Activated naive CD4-positive, alpha-beta T cell (primary cell): ENCODE measurements at places on chromosomes 6 and 20.

DNA sequence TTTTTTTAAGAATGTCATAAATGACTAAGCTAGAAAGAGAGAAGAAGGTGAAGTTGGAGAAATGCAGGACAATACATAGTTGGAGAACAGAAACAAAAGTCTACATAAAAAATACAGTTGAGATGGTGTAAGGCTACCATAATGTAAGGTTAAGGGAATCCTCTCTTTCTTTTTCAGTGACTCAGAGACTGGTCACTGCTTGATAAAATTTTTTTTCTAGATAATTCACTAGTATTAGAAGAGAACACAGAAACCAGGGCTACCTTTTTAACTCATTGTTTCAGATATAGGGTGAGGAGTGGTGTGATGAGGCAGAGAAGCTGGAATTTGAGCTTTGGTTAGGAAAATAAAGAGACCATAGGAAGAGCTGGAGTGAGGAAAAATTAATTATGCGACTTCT is 18.2 kb upstream of the EDN1 start:
- DNase-seq = no peak

DNA sequence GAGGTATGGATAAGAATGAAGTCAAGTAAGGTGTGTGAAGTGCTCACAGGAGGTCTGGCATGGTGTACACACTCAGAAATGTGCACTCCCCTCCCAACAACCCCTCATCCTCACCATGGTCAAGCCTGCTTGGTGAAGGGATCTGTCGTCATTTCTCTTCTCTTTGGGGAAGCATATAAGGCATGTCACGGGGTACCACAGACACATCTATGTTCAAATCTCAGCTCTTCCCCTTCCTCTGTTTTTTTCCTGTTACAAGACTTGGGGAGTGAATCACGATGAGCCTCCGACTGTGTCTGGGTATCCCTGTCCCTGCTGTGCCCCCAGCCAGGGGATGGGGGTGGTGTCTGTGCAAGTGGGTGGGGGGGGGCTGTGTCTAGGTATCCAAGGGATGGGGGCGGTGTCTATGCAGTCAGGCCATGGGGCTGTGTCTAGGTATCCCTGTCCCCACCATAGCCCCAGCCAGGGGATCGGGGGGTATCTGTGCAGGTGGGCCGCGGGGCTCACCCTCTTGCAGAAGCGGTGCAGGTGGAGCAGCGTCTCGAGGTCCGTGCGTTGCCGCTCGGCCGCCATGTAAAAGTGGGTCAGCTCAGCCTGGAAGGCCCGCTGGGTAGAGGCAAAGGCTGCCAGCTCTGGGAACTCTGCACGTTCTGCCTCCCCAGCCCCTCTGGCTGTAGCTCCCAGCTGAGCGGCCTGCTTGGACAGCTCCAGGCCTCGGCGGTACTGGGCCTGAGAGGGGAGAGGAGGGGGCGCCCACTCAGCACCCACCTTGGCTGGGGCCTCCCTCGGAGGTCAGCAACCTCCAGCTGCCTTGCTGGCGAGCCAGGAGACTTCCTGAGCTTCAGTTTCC is 43.6 kb downstream of the KIAA1755 start:
- DNase-seq = no peak

DNA sequence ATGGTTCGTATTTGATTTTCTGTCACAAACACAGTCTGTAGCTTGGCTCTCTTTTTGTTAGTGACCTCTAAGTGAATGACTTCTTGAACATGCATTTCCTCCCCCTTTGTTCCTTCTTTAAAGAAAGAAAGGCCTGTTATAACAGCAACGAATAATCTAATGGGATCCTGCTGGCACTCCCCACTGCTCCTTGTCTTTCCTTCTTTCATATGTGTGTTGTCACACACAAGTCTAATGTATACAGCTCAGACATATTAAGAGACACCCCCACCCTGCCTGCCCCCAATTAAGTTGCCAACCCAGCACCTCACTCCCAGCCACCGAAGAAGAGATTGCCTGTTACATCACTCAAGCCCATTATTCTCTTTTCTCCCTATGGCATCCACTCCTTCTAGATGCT is 4.9 kb upstream of the SAMD5 start:
- no peak for DNase-seq

GRCh38 chr6:113662688-113663333 is 194.3 kb upstream of the MARCKS start:
- DNase-seq = no peak

GRCh38 chr20:325889-326644 is 715 bp downstream of the SOX12 start:
- DNase-seq = peak; percentile 30

GRCh38 chr20:36119537-36119936 is 35.0 kb upstream of the EPB41L1 start:
- DNase-seq = no peak

- DNase-seq = no peak
Observed at GRCh38 chr6:156164701-156165452, 612.3 kb upstream of the ARID1B start.

- no peak for DNase-seq
Observed at GRCh38 chr6:158793432-158793831, 25.7 kb downstream of the EZR start.

DNA sequence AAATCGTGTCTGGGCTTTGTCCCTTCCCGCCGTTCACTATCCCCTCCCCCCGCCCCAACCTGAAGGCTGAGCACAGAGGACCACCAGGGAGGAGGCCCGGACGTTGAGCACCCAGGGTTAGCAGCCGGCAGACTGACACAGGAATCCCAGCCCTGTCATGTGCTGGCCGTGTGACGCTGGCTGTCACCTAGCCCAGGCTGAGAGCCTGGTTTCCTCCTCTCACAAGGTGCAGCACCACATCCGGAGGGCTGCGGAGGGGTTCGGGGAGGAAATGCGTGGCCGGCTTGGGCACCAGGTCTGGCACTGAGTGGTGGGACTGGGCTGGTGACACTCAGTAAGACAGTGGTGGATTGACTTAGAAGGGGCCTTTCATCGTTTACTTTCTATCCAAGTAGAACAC is 4.6 kb upstream of the LSM14B start:
- DNase-seq = no peak

DNA sequence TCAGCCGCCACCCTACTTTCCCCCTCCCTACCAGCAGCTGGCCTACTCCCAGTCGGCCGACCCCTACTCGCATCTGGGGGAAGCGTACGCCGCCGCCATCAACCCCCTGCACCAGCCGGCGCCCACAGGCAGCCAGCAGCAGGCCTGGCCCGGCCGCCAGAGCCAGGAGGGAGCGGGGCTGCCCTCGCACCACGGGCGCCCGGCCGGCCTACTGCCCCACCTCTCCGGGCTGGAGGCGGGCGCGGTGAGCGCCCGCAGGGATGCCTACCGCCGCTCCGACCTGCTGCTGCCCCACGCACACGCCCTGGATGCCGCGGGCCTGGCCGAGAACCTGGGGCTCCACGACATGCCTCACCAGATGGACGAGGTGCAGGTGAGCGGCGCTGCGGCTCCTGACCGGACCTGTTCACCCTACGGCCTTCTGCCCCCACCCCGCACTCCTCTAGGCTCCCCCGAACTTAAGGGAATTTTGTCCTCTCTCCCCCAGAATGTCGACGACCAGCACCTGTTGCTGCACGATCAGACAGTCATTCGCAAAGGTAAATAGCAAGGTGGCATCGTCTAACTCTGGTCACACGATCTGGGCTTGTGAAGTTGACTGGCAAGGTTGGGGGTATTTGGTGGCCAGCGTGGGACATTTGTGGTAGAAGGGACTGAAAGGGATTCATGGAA is 2.3 kb downstream of the TFAP2C start:
- DNase-seq = no peak

DNA sequence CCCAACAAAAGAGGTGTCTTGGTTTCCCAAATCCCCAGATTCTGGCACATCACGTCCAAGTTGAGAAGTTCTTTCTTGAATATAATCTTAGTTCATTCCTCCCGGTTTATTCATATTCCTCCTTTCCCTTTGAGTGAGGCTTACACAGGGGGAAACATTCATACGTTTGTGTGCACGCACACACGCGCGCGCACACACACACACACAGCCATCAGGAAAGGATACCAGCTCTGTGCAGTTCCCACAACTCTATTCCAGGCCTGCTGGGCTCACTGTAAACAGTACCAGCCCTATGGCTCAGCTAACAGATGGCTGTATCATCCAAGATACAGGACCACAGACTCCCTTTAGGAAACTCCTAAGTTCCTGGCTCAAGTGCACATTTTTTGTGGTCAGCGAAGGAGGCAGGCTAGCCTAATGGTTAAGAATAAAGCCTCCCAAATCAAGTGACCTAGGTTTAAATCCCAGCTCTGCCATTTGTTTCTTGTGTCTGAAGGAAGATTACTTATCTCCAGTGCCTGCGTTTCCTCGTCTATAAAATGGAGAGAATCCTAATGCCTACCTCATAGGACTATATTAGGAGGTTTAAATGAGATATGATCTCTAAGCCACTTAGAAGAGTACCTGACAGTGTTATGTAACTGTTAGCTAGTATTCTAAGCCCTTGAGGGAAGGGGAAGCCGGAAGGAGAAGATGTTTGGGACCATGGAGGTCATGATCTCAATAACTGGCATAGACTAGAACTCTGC is 3.7 kb upstream of the TAF8 start:
- DNase-seq = no peak
